Adrenal gland (tissue), 19 donors: ENCODE measurements at places on chromosomes 4 and X. TPM values are rescaled to one million over a fixed set of nuclear protein-coding genes. Genes with fewer than 3 reads are reported as not detected.

DNA sequence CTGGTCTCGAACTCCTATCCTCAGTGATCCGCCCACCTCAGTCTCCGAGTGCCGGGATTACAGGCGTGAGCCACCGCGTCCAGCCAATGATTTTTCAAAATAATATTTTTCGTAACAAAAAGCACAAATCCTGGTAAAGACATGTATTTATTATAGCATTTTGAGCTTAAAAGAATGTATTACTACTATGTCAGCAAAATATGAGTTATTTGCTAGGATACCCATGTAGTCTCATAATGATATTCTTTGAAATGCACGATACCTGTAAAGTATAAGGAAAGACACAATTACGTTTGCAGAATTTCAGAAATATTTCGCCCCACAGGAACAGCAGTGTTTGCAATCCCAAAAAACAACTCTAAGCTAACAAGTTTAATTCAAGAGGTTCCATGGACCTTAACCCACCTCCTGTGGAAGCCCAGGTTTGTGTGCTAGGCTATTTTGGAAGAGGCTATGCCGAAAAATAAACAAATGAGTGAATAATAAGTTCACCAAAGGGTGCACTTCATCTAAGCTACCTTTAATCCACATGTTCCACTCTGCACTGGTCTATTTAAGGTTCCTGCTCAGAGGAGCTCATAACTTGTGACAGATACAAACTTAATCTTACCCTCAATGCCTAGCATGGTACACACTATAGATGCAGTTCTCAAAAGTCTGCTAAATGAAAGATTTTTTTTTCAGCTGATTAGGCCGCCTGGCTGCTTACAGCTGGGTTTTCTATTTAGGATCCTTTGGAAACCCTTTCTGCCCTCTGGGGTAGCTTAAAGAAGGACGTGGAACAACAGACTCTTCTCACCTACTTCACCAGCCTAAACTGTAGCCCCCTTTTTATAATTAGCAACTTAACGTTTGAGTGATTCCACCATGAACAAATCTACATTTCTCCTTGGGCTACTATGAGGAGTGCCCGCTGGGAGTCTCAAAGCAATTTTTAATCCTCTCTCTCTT is 5.0 kb downstream of the FRYL start:
- peaks cover 9% of the 10 kb centered on the region for H3K4me1 ChIP-seq
- no peak overlapping the region for H3K27ac ChIP-seq
- H3K4me3 ChIP-seq, result no peak overlapping the region
- no peak for DNase-seq
- H3K36me3 ChIP-seq, result no peaks in the 10 kb centered on the region

DNA sequence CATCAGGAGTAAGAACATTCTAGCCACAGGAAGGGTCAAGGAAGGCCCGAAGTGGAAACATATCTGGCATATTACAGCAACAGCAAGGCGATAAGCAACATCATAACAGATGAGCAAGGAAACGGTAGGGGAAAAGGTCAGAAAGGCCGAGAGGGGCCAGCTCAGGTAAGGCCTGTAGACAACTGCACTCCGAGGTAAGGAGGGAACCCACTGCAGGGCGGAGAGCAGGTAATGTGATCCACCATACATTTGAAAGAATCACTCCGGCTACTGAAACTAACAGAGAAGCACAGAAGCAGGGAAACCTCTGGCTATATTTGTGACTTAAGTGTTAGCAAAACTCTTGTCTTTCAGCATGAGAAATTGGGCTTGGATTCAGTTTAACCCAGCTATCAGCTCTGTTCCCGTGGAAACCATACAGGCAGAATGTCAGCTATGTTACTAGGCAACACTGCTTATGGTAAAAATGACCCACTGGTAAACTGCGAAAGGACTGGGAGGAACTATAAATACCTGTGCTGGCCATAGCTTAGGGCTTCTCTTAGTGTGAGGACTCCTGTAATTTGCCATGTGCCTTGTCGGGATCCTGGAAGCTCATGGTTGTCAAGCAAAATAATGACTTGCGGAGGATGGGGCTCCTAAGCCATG is 31.0 kb downstream of the FRYL start:
- no peak overlapping the region for H3K4me3 ChIP-seq
- H3K27me3 ChIP-seq, result no peaks in the 10 kb centered on the region
- no peak overlapping the region for H3K27ac ChIP-seq
- H3K36me3 ChIP-seq, result no peaks in the 10 kb centered on the region
- no peak for DNase-seq

- H3K4me1 ChIP-seq, result no peaks in the 10 kb centered on the region
- no peak for DNase-seq
- no peak overlapping the region for H3K27ac ChIP-seq
- no peak overlapping the region for H3K4me3 ChIP-seq
- H3K36me3 ChIP-seq, result no peaks in the 10 kb centered on the region
- H3K27me3 ChIP-seq, result no peaks in the 10 kb centered on the region
Observed at GRCh38 chrX:76555816-76556215, 128.3 kb downstream of the MAGEE1 start.

DNA sequence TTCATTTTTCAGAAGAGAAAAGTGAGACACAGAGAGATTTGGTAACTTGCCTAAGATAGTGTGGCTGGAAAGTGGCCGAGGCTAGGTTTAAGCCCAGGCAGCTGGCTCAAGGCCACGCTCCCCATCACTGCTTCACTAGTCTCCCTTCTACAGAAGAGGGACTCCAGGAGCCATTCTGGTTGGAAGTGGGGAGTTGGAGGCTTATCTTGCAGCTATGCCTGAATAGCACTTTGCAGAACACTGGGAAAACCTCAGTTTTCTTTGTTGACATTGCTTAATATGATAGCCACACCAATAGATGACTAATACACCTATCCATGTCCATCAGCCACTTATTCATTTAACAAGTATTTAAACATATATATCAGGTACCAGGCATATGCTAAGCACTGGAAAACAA is 18.5 kb downstream of the LRRC66 start:
- DNase-seq, result no peak
- no peak overlapping the region for H3K4me3 ChIP-seq
- H3K4me1 ChIP-seq, result no peaks in the 10 kb centered on the region
- no peaks in the 10 kb centered on the region for H3K27me3 ChIP-seq
- H3K27ac ChIP-seq, result no peak overlapping the region
- no peaks in the 10 kb centered on the region for H3K36me3 ChIP-seq

DNA sequence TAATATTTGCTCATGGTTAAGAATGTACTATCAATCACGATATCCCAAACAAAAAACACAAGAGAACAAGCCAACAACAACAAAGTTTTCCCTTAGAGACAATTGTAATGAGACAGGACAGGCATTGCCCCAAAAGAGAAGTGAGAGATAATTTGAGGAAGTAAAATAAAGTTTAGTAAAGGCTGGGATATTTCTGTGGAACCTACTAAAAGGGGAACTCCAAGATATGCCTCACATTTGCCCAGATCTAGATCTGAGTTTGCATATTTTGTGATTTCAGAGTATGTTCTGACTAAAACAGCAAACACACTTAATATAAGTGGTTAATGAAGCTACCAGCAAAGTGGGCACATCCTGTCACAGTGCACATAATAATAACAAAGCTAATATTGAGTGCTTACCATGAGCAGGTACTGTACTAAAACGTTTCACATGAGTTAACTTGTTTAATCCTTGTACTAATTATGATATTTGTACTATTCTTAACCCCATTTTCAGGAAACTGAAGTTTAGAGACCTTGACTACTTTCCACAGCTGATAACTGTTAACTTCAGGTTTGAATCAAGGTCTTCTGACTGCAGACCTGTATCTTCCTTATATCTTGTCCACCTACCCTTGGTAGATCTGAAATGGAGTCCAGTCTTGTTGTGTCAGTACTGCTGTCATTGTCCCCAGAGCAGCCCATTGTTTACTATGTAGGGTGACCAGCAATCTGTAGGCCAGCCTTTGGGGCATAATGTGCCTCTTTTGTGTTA is 26.0 kb upstream of the BMP2K start:
- H3K4me1 ChIP-seq, result no peaks in the 10 kb centered on the region
- no peak overlapping the region for H3K27ac ChIP-seq
- H3K27me3 ChIP-seq, result no peaks in the 10 kb centered on the region
- no peak overlapping the region for H3K4me3 ChIP-seq

- H3K4me3 ChIP-seq, result no peak overlapping the region
- no peaks in the 10 kb centered on the region for H3K27me3 ChIP-seq
- no peak overlapping the region for H3K27ac ChIP-seq
- DNase-seq, result no peak
- H3K36me3 ChIP-seq, result no peaks in the 10 kb centered on the region
Observed at GRCh38 chrX:136708348-136708747, 60.4 kb downstream of the CD40LG start.

DNA sequence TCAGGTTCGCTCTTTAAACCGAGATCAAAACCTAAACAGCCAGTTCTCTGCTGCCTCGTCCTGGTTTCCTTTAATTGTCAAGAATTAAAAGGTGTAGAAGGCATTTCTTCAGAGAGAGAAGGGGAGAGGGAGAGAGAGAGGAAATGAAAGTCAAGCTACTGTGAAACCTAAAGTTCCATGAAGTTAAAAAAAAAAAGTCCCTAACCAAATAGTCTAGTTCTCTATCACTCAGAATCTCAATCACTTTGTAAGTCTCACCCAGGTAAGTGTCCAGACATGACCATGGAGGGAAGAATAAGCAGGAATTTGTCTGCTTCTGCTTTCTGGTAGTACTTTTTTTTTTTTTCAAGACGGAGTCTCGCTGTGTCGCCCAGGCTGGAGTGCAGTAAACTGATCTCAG is 18.8 kb upstream of the SMIM14 start:
- H3K36me3 ChIP-seq, result no peaks in the 10 kb centered on the region
- H3K4me1 ChIP-seq, result peaks cover 9% of the 10 kb centered on the region
- H3K27me3 ChIP-seq, result no peaks in the 10 kb centered on the region
- no peak for DNase-seq

GRCh38 chr4:88527787-88528186 is 4.2 kb upstream of the PYURF start:
- H3K4me1 ChIP-seq, result peaks cover 17% of the 10 kb centered on the region
- no peaks in the 10 kb centered on the region for H3K36me3 ChIP-seq
- H3K27ac ChIP-seq, result no peak overlapping the region
- H3K4me3 ChIP-seq, result no peak overlapping the region
- H3K27me3 ChIP-seq, result no peaks in the 10 kb centered on the region

DNA sequence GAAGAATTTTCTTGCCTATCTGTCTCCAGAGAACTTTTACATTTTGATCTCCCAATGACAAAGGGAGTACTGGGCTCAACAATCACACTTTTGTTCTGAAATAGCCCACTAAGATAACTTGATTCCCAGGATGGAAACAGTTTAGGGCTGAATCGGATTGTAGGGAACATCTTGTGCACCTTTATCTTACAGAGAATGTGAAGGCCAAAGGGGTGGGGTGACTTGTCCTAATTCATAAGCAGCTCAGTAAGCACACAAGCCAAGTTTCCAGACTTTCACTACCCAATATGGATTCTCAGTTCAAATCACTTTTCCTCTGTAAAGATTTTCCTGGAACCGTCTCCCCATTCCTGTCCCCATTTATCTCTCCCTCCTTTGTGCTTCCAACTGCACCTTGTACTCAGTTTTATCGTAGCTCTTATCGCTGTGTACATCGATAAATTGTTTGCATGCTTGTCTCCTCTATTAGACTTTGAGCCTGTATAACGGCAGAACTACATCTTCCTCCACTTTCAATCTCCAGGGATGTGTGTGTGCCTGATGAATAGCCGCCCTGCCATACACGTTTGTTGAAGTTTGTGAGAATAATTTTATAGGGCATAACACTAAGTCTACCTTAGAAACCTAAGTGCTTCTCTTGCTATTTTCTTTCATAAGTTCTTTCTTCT is 77.4 kb downstream of the MBNL3 start:
- no peak overlapping the region for H3K4me3 ChIP-seq
- no peaks in the 10 kb centered on the region for H3K4me1 ChIP-seq
- H3K27me3 ChIP-seq, result peaks cover 6% of the 10 kb centered on the region
- DNase-seq, result no peak

GRCh38 chr4:63566658-63567057 is 842.6 kb downstream of the TECRL start:
- no peaks in the 10 kb centered on the region for H3K36me3 ChIP-seq
- no peak overlapping the region for H3K4me3 ChIP-seq
- no peaks in the 10 kb centered on the region for H3K4me1 ChIP-seq
- H3K27ac ChIP-seq, result no peak overlapping the region

GRCh38 chr4:3079694-3080123 is 5.2 kb downstream of the HTT start:
- DNase-seq, result no peak
- H3K4me3 ChIP-seq, result no peak overlapping the region
- H3K36me3 ChIP-seq, result no peaks in the 10 kb centered on the region
- H3K4me1 ChIP-seq, result peaks cover 36% of the 10 kb centered on the region
- H3K27ac ChIP-seq, result no peak overlapping the region

- H3K36me3 ChIP-seq, result no peaks in the 10 kb centered on the region
- no peak overlapping the region for H3K4me3 ChIP-seq
- DNase-seq, result no peak
- no peak overlapping the region for H3K27ac ChIP-seq
- no peaks in the 10 kb centered on the region for H3K27me3 ChIP-seq
- H3K4me1 ChIP-seq, result no peaks in the 10 kb centered on the region
Observed at GRCh38 chr4:40418430-40419230, 83.5 kb downstream of the CHRNA9 start.

DNA sequence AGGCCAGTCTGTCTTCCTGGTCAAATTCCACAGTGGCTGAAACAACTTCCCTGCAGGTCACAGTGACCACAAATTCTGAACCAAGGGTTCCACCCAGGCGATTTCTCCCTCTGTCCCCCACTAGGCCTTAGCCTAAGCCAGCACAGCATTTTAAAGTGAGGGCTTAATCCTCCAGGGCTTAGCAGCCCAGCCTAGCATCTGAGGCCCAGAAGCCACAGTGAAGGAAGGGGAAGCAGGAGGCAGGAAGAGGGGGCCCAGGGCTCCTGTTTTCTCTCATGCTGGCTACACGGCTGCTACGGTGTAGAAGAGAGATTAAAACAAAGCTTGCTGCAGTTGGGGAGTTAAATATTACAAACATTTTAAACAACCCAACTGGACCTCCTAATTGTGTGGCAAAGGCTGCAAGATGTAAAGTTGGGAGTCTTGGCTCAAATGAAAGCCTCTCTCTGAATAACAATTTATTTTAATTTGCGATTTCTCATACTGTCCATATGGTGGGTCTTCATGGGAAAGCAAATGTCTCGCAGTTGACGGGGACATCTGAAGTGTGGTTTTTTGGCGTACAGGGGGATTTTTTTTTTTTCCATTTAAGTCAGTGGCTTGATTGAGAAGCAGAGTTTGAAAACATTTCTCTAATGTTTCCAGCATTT is 170.8 kb upstream of the RAI2 start:
- H3K27ac ChIP-seq, result no peak overlapping the region
- H3K4me3 ChIP-seq, result no peak overlapping the region
- H3K4me1 ChIP-seq, result no peaks in the 10 kb centered on the region
- H3K27me3 ChIP-seq, result no peaks in the 10 kb centered on the region
- H3K36me3 ChIP-seq, result no peaks in the 10 kb centered on the region
- DNase-seq, result no peak

Gene GSX2
- not detected for total RNA-seq

Gene ADH7
- total RNA-seq, result not detected

Gene ODAPH
- not detected for total RNA-seq

Gene PF4V1
- not detected for total RNA-seq

Gene ATP7A
- 11.4 TPM for total RNA-seq
